ENCODE measurements at places on chromosomes 7 and 10.

GRCh38 chr7:42495256-42495655 is 258.2 kb upstream of the GLI3 start:
- no peak for DNase-seq

DNA sequence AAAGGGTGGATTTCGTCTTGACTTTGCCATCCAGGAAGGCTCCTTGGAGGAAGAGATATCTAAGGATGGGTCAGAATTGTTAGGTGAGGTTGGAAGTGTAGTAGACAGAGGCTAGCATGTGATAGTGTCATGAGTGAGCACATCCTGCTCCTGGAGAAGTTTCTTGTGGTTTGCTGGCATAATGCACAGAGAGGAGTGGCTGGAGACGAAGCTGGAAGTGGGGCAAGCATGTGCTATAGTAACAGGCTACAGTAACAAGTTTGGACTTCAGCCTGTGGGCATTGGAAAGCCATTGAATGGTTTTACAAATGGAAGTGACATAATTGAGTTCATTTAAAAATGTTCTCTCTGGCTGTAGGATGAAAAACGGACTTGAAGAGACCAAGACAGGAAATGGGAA is 175.6 kb upstream of the VWC2 start:
- no peak for DNase-seq

DNA sequence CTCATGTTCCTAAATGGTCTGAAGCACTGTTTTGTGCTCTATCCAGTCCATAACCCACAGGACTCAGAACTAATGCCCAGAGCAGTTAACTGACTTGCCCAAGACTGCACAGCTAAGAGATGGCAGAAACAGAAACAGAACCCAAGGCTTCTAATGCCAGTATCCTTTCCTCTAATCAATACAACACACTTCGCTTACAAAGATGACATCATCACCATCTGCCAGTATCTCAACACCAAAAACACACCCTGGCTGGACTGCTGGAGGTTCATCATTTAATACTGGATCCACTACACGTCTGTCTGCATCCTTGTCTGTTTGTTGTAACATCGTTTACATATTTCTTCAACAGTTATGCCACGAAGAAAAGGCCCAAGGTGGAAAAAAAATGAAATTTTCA is 165.3 kb downstream of the SFMBT2 start:
- DNase-seq, result no peak

- no peak for DNase-seq
These were observed 37.0 kb upstream of the LCOR start for GRCh38 chr10:96794836-96795733.

DNA sequence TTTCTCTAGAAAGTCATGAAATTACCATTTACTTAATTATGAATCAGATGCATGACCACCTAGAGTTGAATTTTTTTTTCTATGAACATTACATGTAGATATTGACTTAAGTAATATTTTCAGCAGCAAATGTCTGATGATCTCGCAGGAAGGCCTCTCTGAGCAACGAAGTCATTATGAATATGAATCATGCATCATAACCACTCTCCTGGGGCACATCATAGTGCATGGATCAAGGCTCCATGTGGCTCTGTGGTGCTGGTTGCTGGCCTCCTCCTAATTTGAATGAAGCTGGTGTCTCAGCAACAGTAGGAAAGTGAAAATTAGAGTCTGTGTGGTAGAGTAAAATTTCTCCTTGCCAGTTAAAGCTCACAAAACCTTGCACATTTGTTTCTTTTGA is 121.4 kb upstream of the INHBA start:
- no peak for DNase-seq

DNA sequence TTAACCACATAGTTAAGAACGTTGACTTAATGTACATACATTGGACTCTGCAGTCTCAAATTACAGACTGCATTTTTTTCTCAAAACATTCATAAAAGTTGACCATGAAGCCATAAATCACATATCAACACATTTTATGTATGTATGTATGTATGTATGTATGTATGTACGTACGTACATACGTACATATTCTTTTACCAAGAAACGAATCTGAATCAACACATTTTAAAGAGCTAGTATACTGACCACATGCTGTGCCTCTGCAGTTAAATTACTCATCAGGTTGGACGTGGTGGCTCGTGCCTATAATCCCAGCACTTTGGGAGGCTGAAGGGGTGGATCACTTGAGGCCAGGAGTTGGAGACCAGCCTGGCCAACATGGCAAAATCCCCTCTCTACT is 105.8 kb downstream of the GPR158 start:
- DNase-seq, result no peak

- no peak for DNase-seq
These were observed 52.6 kb upstream of the CYP2C8 start for GRCh38 chr10:95121904-95122303.

GRCh38 chr7:100563809-100564400 is 9.8 kb downstream of the SAP25 start:
- DNase-seq, result peak; percentile 54

- no peak for DNase-seq
These were observed 1.1 kb downstream of the VGF start for GRCh38 chr7:101164071-101164840.

DNA sequence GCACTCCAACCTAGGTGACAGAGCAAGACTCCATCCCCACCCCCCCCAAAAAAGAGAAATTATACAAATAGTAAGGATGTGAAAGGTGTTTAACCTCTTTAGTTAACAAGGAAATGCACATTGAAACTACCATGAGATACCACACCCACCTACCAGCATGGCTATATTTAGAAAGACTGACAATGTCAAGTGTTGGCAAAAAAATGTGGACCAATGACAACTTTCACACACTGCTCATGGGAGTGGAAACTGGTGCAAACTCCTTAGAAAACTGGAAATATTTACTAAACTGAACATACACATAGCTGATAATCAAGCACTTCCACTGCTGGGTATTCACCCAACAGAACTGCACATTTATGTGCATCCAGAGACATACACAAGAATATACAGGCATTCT is 23.3 kb upstream of the NRF1 start:
- no peak for DNase-seq

GRCh38 chr7:69780379-69780778 is 182.1 kb downstream of the AUTS2 start:
- DNase-seq, result no peak

DNA sequence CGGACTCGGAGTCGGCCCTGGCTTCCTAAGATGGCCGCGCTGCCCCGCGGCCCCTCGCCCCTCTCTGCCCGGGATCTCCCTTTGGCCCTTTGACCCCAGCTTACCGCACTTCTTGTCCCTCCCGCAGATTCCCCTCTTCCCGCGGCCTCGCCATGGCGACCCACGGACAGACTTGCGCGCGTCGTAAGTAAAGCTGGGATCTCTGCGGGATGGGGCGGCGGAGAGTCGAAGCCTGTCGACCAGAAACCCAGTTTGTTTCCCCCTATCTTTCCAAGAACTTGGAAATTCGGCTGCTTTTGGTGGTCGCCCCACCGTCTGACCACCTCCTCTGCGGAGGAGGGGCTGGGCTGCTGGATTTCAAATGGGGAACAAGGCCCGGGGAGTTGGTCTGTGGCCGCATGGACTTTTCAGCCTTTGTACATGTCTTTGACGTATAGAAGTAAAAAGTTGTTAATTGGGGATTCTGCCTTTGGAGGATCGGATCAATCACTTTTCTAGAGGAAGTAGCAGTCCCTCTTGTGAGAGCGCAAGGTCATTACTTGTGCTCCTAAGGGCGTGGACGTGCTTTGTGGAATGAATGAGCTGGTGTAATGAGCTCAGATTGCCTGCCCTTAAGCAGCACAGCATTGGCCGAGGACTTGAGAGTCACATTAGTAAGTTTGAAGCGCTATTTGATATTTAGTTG is 553 bp downstream of the VDAC2 start:
- no peak for DNase-seq

- DNase-seq, result no peak
These were observed 92.2 kb upstream of the GNA12 start for GRCh38 chr7:2936301-2936700.

DNA sequence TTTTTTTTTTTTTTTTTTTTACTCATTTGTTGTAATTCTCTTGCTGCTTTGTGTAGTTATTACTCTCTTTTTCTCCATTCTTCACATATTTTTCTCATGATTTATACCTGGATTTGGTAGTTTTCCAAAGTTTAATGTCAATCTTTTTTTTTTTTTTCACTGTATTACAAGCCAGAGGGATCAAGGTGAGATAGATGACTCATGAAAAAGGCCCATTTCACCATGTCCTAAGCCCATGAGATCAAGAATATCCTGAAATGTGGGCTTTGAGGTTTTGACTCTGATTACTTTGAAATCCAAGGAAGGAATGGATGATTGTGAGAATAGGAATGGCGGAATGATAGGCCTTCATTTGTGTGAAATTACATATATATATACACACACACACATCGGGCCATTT is 31.1 kb downstream of the TAX1BP1 start:
- no peak for DNase-seq

DNA sequence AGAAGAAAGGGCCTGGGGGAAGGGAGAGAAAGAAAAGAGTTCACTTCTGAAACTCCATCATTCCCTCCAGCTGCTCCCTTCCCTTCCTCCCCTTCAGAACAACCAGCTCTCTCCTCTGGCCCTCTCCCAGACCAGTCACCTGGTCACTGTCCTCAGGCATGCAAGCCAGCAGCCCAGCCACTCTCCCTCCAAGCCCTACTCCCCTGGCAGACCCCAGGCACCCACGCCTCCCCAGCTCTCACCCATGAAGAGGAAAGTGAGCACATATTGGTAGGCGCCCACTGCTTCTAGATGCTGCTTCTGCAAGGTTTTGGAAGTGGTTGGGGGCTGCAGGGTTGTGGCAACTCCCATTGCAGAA is 353 bp downstream of the MOGAT3 start:
- DNase-seq, result no peak

GRCh38 chr10:129534826-129535225 is 67.8 kb downstream of the MGMT start:
- no peak for DNase-seq

GRCh38 chr10:86288695-86289576 is 77.7 kb downstream of the GRID1 start:
- DNase-seq, result no peak

- DNase-seq, result no peak
These were observed 544.9 kb upstream of the MGMT start for GRCh38 chr10:128922172-128922571.

GRCh38 chr7:26951407-26951950 is 87.1 kb upstream of the SKAP2 start:
- DNase-seq, result no peak

DNA sequence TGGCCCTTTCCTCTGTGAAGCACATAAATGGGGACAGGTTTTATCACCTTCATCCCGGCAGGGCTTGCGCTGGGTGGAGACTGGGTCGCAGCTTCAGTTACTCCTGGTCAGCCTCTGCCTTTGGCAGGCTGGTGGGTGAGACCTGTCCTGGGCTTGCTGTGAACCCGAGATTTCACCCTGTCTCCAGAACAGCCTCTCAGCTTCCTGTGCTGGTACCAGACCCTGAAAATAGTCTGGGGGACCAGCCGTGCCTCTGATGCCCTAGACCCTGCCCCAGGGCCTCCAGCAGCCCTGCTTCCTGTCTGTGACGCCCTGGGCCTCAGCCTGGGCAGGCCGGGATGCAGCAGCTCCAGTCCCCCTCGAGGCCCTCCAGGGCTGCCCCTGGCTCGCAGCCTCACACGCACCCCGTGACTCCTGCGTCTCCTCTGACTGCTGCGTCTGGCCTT is 13.2 kb upstream of the PWWP2B start:
- no peak for DNase-seq

DNA sequence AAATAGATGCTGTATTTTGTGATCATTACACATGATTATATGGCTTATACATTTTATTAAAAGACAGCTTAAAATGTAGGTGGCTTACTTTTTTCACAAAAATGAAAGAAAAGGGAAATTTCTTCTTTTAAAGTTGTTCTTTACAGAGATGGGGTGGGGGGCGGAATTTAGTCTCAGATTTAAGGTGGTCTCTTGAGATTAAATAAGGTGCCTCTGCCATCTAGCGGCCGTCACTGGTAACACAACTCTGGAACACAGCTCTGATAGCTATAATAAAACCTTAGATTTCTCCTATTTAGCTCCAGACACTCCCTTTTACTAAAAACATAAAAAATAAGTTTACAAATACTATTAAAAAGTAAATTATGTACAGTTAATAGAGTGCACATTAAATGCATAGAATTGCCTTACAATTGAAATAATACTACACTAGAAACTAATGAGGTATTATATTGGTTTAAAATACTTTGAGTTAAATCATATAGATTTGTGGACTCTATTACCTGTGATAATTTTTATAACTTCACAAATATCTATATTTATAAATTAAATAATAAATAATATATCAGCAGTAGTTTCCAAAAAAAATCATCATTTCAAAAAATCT is 210.9 kb downstream of the DGKB start:
- DNase-seq, result peak; percentile 27

DNA sequence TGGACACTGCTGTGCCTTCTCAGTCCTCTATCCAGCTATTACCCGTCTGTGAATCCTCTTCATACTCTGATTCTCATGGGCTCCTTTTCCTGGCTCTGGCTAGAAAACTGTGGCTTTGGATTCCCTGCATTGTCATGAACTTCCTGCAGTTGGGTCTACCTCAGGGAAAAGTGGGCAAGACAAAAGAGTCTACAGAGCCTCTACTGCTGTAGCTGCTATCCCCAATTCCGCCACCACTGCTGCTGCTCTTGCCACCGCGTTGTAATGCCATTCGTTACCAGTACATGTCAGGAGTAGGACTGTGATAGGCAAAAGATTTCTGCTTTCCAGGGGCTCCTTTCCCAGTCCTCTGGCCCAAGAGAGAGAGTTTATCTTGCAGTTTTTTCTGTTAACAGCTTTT is 23.9 kb upstream of the PPP1R17 start:
- DNase-seq, result no peak

DNA sequence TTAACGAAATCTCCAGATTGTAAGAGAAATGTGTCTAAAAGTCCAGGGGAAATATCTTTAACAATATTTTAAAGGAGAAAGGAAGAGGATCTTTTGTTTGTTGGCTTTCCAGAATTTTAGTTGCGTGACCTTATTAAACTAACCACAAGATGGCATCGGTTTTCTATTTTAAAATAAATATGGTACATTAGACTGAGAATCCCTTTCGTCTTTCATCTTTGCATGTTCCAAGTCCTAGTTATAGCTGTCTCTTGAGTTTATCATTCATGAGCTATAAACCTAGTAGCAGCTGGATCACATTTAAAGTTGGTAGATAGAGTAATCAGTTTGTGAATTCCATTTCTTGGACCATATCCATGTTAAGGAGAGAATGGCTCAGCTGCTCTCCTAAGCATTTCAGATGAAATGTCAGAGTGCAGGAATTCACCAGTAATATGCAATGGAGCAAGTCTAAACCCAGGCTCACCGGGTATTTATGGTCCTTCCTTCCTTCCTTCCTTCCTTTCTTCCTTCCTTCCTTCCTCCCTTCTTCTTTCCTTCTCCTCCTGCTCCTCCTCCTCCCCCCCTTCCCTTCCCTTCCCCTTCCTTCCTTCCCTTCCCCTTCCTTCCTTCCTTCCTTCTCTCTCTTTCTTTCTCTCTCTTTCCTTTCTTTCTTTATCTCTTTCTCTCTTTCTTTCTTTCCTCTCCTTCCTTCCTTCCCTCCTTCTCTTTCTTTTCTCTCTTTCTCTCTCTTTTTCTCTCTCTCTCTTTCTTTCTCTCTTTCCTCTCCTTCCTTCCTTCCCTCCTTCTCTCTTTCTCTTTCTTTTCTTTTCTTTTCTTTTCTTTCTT is 57.8 kb upstream of the RAB18 start:
- peak; percentile 47 for DNase-seq
